ENCODE measurements at places on chromosomes 3 and 15.

- DNase-seq = no peak
Observed at GRCh38 chr15:101808201-101808600, 3.8 kb upstream of the OR4F15 start.

DNA sequence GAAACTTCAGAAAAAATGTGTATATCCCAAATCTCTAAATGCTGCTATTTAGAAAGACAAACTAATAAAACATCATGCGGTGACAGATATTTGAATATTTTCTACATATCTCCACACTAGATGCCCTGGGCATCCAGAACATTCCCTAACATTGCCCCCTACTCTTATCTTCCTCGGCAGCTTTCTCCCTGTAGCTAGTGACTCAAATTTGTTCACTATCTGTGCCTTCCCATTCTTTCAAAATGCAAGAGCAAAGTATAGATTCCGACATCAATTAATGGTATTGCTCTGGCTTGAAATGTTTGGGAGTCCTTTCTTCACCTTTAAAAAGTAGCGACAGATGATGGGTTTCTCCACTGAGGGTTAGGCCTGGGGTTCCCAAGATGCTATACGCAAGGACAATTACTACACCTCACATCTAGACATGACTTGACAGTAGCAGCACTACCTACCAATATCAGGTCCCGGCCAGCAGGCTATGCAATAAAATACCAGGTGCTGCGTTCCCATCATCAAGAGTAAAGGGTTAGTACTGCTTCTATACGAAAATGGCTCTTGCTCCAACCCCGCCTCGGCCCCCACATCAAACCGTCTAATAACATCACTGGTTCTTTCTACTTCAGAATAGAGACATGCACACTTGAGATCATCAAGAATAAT is 631 bp downstream of the UBR1 start:
- DNase-seq = no peak

DNA sequence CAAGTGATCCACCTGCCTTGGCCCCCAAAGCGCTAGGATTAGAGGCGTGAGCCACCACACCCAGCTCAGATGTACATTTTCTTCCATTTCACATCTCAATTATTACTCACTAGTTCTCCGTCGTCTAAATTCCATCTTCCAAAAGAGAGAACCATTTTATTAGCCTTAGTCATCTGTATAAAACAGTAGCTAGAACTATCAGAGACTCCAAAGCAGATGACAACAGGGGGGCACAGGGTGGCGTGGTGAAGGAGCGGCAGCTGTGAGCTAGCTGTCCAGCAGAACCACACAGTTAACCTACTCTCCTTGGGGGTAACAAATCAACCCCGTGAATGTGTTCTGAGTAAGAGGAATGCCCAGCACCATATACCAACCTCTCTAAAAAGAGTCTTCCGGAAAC is 7.1 kb downstream of the SLC25A20 start:
- no peak for DNase-seq

GRCh38 chr3:52483577-52484381 is 11.4 kb upstream of the STAB1 start:
- no peak for DNase-seq

- DNase-seq = no peak
Observed at GRCh38 chr15:84811828-84812227, 5.3 kb upstream of the ALPK3 start.

- no peak for DNase-seq
Observed at GRCh38 chr3:102533784-102534183, 99.0 kb downstream of the ZPLD1 start.

- DNase-seq = no peak
Observed at GRCh38 chr3:100613721-100614390, 4.5 kb downstream of the ADGRG7 start.

DNA sequence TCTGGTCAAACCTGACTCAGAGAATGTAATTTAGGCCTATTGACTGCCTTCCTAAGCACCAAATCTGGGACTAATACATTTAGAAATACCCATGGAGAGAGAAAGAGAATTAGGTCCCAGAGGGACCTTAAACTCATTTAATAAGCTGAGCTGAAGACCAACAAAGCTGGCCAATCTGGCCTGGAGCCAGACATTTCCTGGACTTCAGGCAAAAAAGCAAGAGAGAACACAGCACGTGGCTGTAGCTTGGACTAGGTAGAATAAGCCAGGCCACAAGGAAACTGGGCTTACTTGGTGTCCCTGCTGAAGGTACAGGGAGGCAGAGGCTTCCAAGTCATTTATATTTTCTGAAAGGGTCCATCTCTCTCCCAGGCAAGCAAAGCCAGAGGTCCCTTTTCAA is 88.1 kb downstream of the RTP4 start:
- no peak for DNase-seq

DNA sequence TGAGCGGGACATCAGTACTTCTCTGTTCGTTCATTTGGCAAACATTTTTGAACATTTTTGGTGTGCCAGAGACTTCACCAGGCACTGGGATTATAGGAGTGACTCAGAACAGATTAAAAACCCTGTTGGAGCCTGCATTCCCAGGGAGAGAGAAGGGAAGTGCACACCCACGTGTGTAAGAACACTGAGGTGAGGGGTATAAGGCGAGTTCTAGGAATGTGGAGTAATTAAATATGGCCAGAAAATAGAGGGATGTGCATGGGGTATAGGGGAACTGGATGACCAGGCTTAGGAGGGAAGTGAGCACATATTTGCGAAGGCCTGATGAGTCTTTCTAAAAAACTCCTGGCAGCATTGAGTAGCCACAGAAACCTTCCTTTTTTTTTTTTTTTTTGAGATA is 401.2 kb upstream of the C2CD4B start:
- DNase-seq = no peak

- no peak for DNase-seq
Observed at GRCh38 chr3:133362539-133362938, 37.3 kb upstream of the BFSP2 start.

GRCh38 chr3:185399737-185400667 is 37.1 kb downstream of the MAP3K13 start:
- DNase-seq = no peak

GRCh38 chr15:100721758-100722550 is 119.6 kb downstream of the ASB7 start:
- no peak for DNase-seq
